Natural killer cell treated with Interleukin-12 subunit alpha and Interleukin-12 subunit beta and Interleukin-15 and Interleukin-18, amount 100 ng/mL, for 72 hours (primary cell): ENCODE measurements at places on chromosomes 6 and 20.

DNA sequence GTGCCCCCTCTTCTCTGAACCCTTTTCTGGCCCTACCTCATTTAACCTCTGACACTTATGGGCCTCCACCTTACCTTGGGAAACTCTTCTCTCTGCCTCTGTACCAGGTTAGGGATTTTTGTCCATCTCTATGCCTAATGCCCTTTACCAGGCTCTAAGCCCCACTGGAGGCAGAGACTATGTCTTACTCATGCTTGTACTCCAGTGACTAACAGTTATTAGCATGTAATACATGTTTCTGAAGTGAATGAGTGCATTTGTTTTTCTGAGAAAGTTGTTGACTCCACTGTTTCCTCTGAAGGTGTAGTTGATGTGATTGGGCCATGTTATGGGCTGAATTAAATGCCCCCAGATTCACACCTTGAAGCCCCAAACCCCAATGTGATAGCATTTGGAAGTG is 234.3 kb downstream of the PACRG start:
- no peak for DNase-seq

DNA sequence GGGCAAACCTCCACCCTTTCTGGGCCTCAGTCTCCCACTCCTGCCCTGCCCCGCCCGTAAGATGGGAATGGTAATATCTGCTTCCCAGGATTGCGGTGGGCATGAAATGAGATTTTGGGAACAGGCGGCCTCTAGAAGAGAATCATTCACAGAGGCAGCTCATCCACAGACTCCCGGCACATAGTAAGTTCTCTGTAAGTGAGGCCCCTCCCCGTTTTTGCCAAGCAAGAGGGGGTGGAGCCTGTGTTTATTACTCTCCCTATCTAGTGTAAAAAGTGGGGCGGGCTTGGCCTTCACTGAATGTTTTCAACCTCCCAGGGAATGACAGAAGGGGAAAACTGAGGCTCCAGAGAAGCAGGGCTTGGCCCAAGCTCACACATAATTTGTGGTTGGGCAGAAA is 20.0 kb downstream of the SUN5 start:
- DNase-seq = no peak

GRCh38 chr20:59400708-59401107 is 100.3 kb downstream of the EDN3 start:
- DNase-seq = no peak

- DNase-seq = no peak
Measured at GRCh38 chr6:81561071-81561564, 191.4 kb downstream of the TENT5A start.

GRCh38 chr20:63219866-63220521 is 4.1 kb upstream of the YTHDF1 start:
- no peak for DNase-seq

DNA sequence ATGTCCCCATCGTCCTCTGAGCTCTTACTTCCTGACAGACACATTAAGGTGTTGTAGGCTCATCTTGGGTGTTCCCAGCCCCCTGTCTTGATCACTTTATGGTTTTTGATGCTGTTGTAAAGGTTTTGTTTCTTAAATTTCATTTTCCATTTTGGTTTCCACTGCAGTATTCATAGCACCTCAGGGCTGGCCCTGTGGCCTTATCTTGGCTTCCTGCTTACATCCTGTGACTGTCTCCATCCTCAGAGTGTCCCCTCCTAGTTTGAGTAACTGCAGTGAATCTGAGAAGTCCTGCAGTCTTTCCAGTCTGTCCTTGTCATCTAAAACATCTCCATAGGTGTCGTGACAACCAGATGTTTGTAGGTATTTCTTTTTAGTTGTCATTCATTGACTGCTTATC is 50.9 kb downstream of the JARID2 start:
- DNase-seq = peak; percentile 75

GRCh38 chr6:150486048-150486447 is 113.6 kb upstream of the PLEKHG1 start:
- no peak for DNase-seq

DNA sequence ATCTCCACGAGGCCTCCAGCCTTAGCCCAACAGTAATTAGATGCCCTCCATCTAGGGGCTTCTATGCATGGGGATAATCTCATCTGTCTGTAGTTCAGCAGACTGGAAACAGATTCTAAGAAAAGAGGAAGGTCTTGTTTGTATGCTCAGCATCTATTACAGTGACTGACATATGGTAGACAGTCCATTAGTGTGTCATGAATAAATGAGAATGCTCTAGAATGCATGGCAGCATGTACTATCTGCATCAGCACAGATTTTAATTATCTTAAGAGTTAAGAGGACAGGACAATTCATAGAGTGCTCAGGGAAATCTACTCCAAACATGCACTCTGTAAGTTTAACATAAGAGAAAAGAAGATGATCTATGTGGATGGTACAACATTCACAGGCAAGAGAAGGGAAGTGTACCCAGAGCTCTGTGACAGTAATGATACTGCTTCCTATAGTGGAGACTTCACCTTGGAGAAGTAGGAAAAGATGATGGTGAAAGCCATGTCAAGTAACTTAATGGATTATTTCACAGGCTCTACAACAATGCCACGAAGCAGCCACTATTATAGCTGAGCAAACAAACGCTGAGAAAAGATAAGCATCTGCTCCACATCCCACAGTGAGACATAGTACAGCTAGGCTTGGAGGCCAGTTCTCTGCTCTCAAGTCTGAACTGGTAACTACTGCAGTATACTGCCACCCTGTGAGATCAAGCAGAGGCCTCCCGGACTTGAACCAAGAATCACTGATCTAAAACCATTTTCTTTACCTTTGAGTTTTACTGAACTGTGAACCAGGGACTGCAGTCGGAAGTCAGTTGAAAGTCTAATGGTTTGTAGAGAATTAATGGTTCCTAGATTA is 309.2 kb upstream of the SPTLC3 start:
- DNase-seq = no peak

- DNase-seq = no peak
Measured at GRCh38 chr20:21632735-21633053, 72.8 kb upstream of the PAX1 start.

GRCh38 chr6:44593539-44593944 is 206.0 kb downstream of the CDC5L start:
- DNase-seq = no peak

- DNase-seq = no peak
Measured at GRCh38 chr6:81977486-81977885, 225.0 kb upstream of the TENT5A start.

- peak; percentile 75 for DNase-seq
Measured at GRCh38 chr6:498795-499231, 107.3 kb downstream of the IRF4 start.
